ENCODE measurements at places on chromosomes 3 and 15. TPM values are rescaled to one million over a fixed set of nuclear protein-coding genes. Genes with fewer than 3 reads are reported as not detected.

DNA sequence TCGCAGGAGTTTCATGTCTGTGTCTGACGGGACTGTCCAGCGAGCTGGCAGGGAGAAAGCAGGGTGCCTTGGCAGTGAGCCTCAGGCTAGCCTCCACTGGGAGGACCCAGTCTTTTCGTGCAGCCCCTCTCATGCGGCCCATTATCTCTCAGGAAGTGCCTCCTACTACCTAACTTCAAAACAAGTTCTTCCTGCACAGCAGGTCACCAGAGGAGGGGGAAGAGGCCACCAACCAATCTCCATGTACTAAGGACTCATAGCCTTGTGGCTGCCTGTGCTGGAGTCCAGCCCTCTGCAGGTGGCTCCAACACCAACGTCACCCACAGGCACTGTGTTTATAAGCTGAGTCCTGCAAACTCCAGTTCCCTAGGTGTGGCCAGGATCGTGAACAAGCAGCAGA is 4.8 kb downstream of the VIPR1 start:
- peak; percentile 14 for DNase-seq

The ATP13A5 gene
- not detected for total RNA-seq

The BCHE gene
- total RNA-seq, result not detected

- no peak for DNase-seq
Observed at GRCh38 chr15:92915766-92916435, 15.8 kb downstream of the CHD2 start.

GRCh38 chr3:164832216-164832615 is 246.1 kb downstream of the SI start:
- no peak for DNase-seq

DNA sequence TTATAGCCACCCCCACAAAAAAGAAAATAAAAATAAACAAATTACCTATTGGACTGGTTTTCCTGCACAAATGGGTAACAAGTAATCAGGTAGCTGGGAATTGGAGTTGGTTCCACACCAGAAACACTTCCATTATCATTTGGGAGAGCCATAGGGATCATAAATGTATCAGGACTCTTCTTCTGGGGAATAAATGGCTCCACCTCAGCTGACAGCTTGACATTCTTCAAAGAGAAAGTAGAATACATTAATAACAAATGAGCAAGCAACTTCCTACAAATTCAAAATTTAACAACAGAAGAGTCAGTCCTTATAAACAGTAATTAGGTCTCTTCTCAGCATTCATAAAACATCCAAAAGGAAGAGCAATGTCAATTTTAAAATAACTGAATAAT is 8.7 kb downstream of the SECISBP2L start:
- DNase-seq, result no peak

GRCh38 chr15:70768257-70768883 is 5.0 kb upstream of the UACA start:
- no peak for DNase-seq

DNA sequence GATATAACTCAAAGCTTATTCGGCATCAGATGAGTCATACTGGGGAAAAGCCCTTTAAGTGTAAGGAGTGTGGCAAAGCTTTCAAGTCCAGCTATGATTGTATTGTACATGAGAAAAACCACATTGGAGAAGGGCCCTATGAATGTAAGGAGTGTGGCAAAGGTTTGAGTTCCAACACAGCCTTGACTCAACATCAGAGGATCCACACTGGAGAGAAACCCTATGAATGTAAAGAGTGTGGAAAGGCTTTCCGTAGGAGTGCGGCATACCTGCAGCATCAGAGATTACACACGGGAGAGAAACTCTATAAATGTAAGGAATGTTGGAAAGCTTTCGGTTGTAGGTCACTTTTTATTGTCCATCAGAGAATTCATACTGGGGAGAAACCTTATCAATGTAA is 7.5 kb downstream of the ZNF621 start:
- no peak for DNase-seq

- no peak for DNase-seq
Observed at GRCh38 chr3:176757429-176757828, 439.9 kb downstream of the TBL1XR1 start.

DNA sequence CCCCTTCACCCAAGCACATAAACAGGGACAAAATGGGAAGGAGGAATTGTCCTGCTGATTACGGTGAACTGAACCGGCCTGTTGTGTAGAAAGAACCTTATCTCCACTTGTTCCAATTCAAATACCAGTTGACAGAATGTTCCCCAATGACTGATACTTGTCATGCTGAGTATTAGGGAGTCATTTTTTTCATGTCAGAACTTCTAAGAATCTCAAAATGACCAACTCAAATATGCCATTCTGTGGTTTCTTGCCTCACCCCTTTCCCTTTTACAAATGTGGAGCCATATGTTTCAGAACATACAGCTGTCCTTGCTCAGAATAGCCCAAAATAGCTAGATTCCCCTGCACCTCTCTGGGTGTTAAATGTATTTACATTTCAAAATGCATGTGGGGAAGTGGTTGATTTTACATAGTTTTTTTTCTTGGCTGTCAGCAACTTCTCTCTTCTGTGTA is 405.9 kb upstream of the TBL1XR1 start:
- DNase-seq, result no peak

DNA sequence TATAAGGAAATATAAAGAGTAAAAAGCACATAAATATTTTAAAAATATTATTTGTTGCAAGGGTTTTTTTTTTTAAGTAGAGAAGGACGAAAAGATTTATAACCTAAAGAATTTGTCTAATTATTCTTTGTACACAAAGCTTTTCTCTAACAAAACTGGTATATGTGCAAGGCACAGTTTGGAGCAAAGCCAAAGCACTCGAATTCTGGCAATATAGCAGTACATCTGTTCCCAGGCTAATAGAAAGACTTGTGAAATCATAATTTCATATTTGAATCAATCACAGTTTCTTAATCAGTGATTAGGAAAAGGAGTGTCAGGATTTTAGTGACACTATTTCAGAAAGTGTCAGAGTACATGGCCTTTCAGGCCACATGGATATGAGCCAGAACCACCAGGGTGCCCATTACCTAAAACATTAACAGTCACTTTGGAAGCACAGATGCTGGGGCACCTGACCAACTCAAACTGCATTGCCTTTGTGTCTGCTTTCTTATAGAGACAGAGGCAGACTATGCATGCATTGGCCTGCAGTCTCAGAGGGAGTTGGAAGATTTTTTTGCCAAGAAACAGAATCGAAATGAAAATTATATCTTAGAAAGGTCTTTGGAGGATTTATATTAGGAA is 651.8 kb upstream of the SGO1 start:
- no peak for DNase-seq

The MITF gene
- total RNA-seq, result 0.32 TPM

The TFRC gene
- 238 TPM for total RNA-seq

DNA sequence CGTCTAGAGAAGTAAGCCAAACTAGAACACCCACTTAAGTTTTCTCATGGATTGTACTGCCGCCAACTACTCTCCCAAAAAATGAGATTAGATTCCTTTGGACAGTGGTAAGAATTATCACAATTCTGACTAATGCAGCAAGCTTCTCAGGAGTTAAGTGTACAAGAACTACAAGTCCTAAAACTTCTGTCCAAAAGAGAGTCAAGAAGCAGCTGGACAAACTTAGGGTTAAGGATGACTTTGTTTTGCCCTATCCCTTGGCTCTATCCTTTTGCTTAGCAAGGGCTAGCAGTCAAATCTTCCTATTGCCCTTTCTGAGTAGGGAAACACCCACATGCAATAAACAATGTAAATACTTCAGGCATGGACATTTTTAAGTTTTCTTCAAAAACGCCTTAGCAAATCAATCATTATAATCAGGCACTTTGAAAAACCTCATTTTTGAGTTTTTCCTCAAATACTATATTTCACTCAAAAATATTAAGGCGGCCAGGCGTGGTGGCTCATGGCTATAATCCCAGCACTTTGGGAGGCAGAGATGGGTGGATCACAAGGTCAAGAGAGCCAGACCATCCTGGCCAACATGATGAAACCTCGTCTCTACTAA is 19.5 kb downstream of the RAF1 start:
- no peak for DNase-seq

DNA sequence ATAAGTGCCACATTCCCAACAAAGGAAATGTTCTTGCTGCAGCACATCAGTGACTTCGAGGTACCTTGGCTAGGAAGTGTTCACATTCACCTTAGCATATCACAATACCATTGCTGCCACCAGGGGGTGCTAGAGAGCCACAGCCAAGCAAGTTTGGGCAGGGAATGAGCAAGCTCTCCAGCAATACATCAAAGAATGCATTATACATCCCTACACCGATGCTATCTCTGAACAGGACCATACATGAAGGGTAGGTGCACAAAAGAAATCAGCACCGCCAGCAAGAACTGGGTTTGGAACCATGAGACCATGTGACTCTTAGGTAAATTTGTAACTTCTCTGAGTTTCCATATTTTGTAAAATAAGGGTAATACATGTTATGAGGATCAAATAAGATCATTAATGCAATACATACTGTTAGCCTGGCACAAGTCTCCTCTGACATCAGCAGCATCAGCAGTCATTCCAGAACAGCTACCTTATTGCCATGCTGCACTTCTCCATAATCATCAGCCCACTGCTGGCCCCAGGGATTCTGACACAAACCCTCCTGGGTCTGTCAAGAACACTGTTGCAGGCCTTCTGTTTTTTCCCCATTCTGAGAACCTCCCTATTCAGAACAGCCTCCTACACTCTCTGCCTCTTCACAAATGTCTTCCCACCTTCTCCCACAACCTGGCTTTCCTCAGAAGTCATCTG is 37.5 kb downstream of the RYK start:
- peak; percentile 73 for DNase-seq

DNA sequence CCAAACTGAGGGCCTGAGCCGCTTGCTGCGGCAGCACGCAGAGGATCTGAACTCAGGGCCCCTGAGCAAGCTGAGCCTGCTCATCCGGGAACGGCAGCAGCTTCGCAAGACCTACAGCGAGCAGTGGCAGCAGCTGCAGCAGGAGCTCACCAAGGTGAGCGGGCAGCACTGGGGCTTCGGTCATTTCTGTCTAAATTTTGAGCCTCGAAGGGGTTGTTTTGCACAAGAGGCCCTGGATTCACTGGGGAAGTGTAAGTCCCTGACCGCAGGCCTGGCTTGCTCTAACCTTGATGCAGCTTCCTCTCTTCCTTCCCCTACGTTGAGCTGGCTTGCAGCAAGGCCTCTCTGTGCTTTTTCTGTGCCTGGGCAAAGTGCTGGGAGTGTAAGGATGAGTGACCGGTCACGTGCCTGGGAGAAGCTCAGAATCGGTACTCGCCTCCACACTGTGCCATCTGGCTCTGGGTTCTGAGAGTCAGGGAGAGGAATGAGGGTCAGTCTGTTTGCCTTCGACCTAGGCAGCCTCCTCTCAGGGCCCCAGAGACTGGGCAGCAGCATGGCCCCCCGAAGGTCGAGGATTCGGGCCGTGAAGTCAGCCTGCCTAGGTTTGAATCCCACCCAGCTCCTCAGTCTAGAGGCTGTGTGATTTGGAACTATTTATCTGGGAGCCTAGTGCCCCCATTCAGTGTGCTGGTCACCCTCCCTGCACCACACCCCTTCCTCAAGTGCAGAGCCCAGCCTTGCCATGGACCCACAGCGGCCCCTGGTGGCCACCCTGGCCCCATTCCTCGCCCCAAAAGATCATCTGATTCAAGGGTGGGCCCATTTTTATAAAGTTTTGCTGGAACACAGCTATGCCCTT is 1.4 kb downstream of the FES start:
- peak; percentile 78 for DNase-seq

- DNase-seq, result no peak
Observed at GRCh38 chr3:59264366-59264765, 214.5 kb upstream of the CFAP20DC start.

DNA sequence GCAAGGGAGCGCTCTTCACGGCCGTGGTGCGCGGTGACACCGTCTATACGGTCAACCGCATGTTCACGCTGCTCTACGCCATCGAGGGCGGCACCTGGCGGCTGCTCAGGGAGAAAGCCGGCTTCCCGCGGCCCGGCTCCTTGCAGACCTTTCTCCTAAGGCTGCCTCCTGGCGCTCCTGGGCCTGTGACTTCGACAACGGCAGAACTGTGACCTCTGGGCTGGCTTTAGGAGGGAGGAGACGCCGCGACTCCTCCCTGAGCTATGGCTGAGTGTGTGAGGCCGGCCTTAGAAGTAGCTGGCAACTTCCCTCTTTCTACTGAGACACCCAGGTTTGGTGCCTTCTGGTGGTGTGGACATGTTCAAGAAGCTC is 1.4 kb downstream of the KBTBD13 start:
- peak; percentile 34 for DNase-seq
